ENCODE measurements at places on chromosomes 4 and X.

DNA sequence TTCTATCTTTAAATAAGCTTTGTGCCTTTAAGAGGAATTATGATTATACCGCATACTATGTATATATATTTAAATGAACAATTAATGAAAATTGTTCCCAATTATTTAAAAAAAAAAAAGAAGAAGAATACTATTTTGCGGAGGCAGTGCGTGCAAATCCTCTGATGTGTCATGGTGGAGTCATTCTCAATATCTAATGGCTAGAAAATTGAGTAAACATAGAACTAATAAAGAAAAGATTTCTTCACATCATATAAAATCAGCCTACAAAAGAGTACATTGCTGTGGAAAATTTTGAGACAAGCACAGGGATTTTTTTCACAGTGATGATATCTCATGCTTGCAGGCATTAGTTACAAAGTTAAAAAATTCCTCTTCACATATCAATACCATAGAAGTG is 2.6 kb upstream of the EREG start:
- DNase-seq, result no peak

- DNase-seq, result no peak
These were observed 109.9 kb downstream of the SH3RF1 start for GRCh38 chr4:169160825-169161224.

GRCh38 chrX:16022580-16023200 is 100.7 kb upstream of the GRPR start:
- DNase-seq, result no peak

DNA sequence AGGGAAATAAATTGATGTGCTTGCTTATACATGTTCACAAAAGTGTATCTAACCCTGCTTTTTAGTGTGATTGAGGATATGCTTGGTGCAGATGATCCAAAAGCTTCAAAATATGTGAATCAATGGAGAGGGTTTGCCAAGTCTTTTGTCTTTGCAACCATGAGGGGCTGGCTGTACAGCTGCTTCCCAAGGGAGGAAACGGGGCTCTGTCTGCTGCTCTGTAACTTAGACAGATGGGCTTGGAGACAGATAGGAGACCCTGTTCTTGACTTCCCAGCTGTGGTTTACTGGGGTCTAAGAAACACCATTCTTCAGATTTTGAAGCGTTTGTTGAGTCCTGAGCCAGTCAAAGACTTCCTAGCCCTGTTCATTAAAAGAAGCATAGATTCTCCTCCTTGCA is 152.3 kb downstream of the DCLK2 start:
- no peak for DNase-seq

Data from NCI-H1105 (cell line).